Stimulated activated CD8-positive, alpha-beta memory T cell treated with anti-CD3 and anti-CD28 coated beads, Interleukin-4, amount 100 ng/mL, for 1 hour (primary cell): ENCODE measurements at places on chromosomes 7 and 10.

DNA sequence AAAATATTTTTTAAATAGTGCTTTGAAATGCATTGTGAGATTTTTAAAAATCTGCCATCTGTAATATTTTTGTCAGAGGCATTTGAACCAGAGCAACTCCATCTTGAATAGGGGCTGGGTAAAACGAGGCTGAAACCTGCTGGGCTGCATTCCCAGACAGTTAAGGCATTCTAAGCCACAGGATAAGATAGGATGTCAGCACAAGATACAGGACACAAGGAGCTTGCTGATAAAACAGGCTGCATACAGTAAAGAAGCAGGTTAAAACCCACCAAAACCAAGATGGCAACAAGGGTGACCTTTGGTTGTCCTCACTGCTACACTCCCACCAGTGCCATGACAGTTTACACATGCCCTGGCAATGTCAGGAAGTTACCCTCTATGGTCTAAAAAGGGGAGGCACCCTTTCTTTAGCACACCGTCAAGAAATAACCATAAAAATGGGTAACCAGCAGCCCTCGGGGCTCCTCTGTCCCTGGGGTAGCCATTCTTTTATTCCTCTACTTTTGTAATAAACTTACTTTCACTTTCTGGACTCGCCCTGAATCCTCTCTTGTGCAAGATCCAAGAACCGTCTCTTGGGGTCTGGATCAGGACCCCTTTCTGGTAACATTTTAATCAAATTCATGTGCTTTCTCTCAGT, 273.7 kb downstream of the SEMA3D start:
- DNase-seq: no peak

DNA sequence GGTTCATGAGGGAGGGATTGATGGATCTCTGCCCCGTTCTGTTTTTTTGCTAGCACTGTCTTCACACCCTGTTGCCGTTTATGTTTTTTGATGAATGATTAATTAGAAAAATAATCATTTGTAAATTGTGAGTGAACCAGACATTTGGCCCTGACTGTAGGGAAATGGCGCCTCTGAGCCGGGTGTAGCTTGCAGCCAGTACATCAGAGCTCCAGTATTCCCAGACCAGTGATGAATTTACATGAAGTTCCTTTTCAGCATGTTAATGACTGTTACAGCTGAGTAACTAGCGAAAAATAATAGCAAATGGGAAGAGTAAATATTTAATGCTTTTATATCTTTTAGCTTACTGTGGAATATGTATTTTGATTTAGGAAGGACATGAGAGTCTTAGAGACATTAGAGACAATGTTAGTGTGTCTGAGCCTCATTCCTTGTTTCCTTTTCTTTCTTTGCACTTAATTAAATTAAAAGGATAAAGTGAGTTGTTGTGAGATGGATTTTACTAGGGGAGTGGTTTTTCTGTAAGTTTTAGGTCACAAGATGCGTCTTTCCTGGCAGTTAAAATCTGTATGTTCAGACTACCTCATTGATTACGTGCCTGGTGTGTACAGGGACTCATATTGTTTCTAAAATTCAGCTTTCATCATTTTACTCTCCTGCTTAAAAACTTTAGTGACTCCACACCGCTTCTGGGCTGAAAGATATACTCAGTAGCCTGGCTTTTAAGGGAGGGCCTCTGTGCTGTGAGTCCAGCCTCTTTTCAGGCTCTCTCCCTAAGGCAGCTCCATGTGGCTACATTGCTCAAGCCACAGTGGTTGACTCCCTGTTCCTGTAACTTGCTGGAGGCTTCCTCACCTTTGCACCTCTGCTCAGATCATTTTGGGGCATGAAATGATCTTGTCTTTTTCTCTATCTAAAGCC, 86.4 kb downstream of the AUTS2 start:
- no peak for DNase-seq

GRCh38 chr7:2172311-2173188, 60.2 kb downstream of the MAD1L1 start:
- no peak for DNase-seq

DNA sequence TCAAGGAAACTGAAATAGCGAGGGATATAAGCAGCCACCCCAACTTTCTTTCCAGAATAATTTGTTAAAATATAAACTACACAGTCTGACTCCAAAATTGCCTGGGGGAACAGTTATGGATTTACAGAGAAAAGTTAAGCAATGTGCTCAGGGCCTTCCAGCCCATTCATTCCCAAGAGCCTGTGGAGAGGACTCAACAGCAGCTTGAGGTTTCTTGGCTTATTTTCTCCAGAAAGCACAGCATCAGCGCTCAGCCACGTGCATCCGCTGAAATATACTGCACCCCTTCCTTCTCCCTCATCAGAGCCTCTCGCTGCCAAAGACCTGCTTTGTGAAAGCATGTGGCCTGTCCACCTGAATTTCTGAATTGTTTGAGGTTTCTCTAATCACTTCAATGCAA, 375.2 kb upstream of the VWC2 start:
- no peak for DNase-seq

DNA sequence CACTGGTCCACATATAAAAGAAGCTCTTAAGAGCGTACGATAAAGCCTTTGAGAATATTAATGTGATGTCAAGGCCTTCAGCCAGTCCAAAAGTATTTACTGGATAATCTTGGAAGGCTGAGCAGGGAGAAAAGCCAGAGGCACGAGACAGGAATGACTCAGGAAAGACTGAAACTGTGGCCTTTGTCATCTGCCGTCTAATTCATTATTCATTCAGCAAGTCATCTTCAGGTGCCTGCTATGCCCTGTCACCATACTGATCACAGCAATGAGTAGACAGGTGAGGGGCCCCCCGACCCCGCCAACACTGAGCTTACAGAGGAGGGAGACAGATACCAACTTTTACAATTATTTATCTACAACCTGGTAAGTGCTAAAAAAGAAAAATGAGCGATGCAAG, 78.9 kb downstream of the VOPP1 start:
- no peak for DNase-seq
